Right cardiac atrium (tissue), 5 donors: ENCODE measurements at places on chromosomes 3 and 15. TPM values are rescaled to one million over a fixed set of nuclear protein-coding genes. Genes with fewer than 3 reads are reported as not detected.

DNA sequence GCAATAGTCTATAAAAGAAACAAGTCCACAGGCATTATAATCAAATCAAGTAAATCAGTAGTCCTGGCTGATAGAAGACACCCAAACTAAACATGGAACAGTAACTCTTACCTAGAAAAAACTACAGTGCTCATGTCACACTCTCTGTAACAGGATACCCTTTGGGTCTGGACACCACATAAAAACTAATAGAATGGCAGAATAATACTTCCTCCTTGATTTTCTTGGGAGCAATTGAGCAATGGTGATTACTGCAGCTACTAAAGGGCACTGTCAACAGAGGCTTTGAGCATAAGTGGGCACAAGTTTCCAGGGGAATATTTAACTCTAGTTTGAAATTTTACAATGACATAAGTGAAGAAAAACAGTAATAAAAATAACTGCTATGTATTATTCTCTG is 59.5 kb downstream of the GLB1 start:
- DNase-seq: no peak

DNA sequence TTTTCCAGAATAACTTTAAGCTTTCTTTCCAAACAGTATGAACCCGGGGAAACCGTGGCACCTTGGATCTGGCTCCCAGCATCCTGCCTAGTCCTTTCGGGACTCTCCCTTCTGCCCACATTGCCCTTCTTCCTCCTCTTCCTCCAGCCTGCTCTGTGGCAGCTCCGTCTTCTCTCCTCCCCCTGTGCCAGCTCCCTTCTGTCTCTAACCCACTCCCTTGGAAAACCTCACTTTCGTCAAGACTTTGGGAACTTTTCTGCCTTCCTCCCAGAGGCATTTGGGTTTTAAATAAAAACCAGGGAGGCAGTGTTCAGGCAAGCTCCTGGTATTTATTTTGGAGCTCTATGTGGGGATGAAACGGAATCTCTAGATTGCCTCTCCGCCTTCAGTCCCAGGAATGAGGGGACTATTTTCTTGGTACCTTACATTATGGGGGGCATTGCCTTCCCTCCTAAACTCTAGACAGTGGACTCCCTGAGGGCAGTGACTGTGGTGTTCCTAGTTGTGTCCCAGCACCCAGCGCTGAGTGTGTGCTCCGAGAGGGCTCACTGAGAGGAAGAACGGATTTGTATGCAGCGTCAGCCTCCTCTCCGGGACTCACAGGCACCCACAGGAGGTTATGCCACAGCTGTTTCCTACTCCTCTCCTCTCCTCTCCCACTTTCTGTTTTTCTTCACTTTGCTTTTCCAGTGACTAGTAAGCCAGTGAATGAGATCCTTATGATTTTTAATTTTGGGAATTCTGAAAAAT is 105.4 kb upstream of the MRPS22 start:
- no peak for DNase-seq

- DNase-seq: peak; percentile 84
Measured at GRCh38 chr15:71596672-71597071, 213.7 kb upstream of the NR2E3 start.

DNA sequence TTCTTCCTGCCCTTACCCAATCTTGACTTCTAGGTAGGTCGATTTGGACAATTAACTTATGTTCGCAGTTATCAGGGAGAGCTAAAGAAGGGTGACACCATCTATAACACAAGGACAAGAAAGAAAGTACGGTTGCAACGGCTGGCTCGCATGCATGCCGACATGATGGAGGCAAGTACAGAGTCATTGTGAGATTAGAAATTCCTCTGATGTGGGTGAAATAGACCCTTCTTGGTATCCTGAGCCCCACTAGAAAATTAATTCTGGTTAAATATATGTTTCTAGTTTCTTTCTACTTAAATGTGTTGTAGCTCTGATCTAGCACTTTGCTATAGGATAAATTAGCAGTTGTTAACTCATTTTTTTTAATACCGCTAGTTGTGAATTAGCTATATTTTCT is 13.6 kb downstream of the LXN start:
- DNase-seq: no peak

GRCh38 chr3:119408243-119408950 is 55.0 kb downstream of the TMEM39A start:
- no peak for DNase-seq

Gene RYK
- 57.3 TPM for total RNA-seq

DNA sequence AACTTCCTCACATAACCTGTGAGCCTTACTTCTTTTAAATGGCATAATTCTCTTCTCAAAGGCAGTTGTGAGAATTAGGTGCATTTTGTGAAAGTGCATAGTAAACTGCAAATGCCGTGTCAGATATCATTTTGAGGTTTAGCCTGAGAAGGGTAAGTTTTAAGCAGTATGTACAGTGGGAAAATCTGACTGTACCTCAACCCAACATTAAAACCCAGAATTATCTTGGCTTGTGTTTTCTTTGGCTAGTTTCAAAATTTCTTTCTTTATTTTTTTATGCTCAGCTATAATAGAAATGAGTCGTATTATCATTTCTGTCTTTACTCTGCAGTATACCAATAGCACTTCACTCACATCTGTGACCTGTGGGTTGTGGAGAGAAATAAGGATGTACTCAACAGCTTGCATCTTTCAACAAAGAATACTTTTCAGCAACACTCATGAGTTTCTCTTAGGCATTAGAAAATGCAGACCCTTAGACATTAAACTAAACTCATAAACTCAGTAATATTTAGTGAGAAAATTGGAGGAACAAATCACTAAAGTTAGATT is 65.7 kb downstream of the RASA2 start:
- no peak for DNase-seq

Gene GUCA1C
- total RNA-seq: not detected

DNA sequence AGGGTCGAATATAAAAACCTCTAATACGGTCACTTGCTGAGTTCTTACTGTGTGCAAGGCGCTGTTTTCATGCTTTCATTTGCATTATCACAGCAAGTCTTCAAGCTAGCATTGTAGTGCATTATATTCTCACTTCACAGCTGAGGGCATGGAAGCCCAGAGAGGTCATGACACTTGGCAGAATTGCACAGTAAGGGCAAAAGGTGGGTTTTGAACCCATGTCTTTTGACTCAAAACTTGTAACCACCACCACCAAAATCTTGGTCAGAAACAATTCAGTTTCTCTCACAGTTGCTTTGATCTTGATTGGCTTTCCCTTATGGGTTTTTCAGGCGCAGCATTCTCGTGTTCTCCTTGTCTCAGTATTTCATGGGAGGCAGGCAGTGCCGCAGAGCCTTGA is 371.1 kb downstream of the PTPRG start:
- no peak for DNase-seq

DNA sequence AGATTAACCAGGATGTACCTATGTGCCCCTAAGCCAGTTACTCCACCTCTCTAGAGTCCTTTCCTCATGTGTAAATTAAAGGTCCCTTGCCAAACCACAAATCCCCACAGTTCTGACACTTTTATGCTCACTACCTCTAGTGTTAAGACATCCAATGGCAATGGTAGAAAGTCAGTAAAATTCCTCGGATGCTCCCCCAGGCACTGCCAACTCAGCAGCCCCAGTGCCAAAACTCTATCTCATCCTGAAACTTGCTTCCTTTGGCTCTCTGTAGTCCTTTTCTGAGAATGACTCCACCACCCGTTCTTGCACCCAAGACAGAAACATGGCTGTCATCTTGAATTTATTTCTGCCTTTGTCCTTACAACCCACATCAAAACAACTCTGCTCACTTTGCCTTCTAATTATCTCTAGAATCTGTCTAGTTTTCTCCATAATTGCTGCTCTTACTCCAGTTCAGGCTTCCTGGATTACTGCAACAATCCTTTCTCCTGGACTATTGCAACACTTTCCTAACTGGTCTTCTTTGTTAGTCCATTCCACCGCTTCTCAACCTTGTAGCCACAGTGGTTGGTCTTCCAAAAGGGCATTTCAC is 41.6 kb downstream of the MB21D2 start:
- no peak for DNase-seq

DNA sequence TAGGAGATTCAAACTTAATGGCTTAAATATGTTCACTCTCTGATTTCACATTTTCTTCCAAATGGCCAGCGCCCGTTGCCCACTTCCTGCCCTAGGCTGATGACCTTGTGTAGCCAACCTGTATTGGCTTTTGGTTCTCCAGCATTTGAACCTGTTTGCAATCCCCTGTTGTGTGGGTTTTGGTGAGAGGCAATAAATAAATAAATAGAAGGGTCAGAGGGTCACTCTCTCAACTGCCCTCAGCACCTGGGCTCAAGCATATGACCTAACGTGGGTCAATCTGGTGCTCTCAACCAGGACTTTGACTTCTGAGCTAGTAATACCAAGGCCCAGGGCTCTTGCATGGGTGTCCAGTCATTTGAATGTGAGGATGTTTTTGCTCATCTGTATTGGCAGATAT is 1.8 kb upstream of the SRP14 start:
- DNase-seq: no peak

- DNase-seq: peak; percentile 60
Measured at GRCh38 chr3:129555616-129556357, 12.8 kb downstream of the H1-8 start.

DNA sequence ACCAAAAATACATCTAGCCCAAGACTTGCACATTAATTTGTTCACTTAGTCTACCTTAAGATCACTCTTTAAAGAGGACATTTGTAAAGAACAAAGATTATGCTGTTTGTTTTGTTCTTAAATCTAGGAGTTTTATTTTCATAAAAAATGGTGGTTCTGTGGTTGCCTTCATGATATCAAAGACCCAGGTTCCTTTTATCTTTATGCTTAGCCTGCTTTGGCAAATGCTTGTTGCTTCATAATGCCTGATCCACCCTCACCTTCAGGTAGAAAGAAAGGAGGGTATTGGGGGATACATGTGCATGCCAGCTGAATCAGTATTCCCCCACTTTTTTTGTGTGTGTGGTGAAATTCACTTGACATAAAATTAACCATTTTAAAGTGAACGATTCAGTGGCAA is 48.5 kb downstream of the GTF2E1 start:
- no peak for DNase-seq

- no peak for DNase-seq
Measured at GRCh38 chr3:194548346-194549321, 61.8 kb upstream of the ATP13A3 start.

Gene LRRC15
- 0.06 TPM for total RNA-seq

Gene B3GALNT1
- total RNA-seq: 64.9 TPM

- no peak for DNase-seq
Measured at GRCh38 chr3:47884603-47885002, 81.7 kb downstream of the DHX30 start.

Gene THAP10
- total RNA-seq: 4.9 TPM

GRCh38 chr3:177552051-177552450 is 354.8 kb upstream of the TBL1XR1 start:
- DNase-seq: no peak

Gene NMD3
- 54.0 TPM for total RNA-seq

- DNase-seq: peak; percentile 61
Measured at GRCh38 chr15:33116198-33116597, 78.3 kb downstream of the FMN1 start.

GRCh38 chr15:39429898-39430357 is 151.0 kb upstream of the THBS1 start:
- no peak for DNase-seq

Gene CHST14
- 11.9 TPM for total RNA-seq

Gene GPR176
- total RNA-seq: 1.4 TPM

Gene CPN2
- not detected for total RNA-seq

Gene FGF12
- 354 TPM for total RNA-seq

- no peak for DNase-seq
Measured at GRCh38 chr15:39403640-39404117, 177.2 kb upstream of the THBS1 start.

DNA sequence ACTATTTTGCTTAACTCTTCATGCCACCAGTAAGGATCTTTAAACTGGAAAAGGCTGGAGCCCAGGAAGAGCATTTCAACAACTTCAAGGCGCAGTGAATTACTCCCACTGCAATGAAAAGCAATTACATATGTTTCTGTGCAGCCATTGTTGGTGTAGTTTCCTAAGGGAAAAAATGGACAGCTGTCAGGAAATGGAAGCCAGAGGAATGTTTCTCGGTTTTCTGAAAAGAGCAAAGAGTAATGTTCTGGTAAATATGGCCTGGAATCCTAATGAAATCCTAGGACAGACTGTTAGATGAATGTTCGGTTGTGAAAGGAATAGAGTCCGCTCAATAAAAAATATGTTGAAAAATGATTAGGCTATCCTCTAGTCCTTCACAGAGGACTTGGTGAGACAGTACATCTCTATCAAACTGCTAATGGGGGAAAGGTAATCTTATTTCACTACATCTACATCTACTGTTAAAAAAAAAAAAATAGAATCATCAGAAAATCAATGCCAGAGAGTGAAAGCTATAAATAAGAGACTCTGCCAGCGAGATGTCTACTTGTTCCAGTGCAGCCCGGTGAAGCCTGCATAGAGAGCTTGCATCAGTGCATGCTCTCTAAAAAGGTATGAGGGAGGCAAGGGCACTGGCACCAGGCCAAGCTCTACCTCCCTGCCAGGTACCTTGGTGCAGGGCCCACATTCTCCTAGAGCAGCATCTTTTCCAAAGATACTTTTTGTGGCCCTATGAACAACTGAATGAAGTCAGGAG is 68.2 kb upstream of the TJP1 start:
- DNase-seq: no peak

DNA sequence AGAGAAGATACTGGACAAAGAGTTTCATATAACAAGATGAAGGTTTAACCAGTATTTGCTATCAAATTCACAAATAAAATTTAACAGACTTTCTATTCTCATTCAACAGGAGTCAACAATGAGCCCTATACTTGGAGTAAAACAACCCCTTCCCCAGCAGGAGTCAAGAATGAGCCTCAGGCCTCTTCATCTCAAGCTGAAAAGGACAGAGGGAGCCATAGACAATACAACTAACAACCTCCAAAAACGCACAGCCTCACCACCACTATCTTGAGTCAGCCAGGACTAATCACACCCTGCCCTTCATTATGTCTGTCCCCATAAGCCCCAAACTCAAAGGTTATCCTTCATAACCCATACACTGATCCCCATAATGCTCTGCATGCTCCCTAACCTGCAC is 36.4 kb downstream of the ETFA start:
- no peak for DNase-seq

- peak; percentile 31 for DNase-seq
Measured at GRCh38 chr15:62164396-62165103, 535 bp downstream of the C2CD4B start.

Gene GHRL
- total RNA-seq: not detected

DNA sequence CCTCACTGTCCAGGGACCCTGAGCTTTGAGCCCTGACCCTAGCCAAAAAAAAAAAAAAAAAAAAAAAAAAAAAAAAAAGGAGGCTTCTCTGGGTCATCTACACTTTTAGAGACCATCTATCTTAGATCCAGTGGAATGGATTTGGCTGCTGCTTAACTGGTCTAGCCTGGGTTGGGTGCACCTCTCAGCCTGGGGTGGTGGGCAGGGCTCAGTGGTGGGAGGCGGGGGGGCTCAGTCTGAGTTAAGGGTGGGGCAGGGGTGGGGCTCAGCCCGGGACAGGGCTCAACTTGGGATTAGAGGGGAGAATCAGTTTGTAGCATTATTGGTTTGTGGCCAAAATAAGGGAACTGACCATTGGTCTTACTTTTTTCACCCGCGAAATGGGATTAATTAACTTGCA is 139.2 kb downstream of the TPRA1 start:
- DNase-seq: peak; percentile 20

Gene SNAPC5
- 33.9 TPM for total RNA-seq
